ENCODE measurements at places on chromosomes 7 and 10.
A peak's percentile ranks its signal among the peaks of the same experiment; 100 is the strongest.

- no peak for DNase-seq
Observed at GRCh38 chr7:1226186-1226901, 6.3 kb upstream of the UNCX start.

DNA sequence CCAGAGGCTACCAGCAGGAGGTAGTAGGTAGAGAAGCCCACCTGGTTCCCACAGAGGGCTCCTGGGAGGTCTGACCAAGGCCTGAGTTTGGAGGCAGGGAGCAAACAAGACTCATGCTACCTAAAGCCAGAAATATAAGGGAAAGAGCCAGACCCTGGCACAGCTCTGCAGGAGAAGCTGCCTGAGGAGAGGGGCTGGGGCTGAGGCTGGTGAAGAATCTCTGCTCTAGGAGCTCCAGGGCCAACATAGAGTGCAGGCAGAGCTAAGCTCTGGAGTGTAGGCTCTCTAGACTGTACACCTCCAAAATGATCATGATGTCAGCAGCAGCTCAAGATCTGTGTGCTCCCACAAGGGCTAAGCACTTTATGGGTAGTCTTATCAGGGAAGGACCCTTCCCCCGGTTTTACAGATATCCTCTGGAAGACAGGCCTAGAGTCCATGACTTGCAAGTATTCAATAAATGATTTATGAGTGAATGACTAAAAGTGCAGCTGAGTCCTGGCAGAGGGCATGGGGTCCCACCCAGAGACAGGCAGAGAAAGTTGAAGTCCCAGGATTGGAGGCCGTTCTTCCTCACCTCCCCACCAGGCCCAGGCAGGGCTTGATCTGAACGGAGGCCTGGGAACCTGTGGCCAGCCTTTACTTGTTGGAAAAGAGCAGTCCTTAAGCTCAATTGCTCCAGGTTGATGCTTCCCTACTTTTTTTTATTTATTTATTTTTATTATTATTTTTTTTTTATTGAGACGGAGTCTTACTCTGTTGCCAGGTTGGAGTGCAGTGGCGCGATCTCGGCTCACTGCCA lies 71.5 kb upstream of the LRRC4 start:
- no peak for DNase-seq

- peak; percentile 52 for DNase-seq
Observed at GRCh38 chr7:27152816-27153442, 546 bp upstream of the HOXA3 start.

DNA sequence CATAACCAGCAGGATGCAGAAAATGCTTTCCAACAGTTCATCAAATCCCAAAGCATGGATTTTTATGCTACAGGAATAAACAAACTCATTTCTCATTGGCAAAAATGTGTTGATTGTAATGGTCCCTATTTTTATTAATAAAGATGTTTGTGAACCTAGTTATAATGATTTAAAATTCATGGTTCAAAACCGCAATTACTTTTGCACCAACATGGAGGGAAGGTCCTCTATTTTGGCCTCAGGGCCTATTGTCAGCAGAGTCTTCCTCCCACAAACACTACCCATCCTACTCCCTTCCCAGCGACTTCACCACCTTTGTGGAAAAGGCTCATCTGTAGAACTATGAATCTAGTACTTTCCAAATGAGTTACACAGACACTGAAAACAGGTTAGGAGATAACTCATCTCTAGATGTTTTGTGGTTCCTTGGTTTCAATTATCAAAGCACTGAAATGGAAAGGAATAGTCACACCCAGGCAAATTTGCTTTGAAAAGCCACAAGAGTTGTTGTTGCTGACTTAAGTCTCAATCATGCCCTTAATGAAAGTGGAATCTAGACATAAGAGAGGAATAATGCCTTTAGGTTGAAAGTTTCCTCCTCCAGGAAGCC lies 59.4 kb upstream of the FRMD4A start:
- DNase-seq: no peak

- no peak for DNase-seq
Observed at GRCh38 chr7:81869670-81870069, 99.8 kb upstream of the HGF start.

DNA sequence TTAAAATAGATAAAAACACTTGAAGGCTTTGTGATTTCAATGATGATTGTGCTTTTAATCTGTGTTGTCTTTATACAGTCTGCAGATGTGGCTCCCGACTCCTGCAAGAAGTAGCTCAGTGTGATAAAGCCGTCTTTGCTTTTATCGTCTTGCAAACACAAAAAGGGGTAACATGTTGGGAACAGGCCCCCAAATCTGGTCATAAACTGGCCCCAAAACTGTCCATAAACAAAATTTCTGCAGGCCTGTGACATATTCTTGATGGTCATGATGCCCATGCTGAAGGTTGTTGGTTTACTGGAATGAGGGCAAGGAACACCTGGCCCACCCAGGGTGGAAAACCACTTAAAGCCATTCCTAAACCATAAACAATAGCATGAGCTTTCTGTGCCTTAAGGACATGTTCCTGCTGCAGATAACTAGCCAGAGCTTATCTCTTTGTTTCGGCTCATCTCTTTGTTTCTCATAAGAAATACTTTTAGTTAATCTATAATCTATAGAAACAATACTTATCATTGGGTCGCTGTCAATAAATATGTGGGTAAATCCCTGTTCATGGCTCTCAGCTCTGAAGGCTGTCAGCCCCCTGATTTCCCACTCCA lies 14.8 kb upstream of the ZNF485 start:
- no peak for DNase-seq

DNA sequence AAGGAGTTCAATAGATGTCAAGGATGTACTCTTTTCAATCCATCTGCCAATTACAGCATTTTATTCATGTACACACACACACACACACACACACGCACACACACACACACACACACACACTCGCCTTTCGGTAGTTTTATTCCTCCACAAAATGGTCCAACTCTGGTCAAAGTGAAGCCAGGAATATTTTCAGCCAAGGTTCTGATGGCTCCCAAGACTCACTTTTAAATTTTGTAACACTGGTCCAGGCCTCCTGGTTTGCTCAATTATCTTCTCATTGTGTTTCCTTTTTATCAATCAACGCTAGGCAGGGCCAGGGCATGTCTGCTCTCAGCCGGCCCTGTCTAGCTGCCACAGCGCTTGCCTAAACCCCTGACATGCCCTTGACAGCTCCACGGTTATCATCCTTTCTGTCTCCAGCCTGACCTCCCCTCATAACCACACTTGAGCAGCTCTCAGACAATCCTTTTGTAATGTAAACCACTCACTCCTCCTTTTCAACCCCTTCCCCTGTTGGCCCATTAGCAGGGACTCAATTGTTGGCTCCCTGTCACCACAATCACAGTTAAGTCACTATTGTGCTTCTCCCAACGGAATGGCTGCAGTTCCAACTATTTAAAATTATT lies 115.1 kb downstream of the ICA1 start:
- DNase-seq: no peak

DNA sequence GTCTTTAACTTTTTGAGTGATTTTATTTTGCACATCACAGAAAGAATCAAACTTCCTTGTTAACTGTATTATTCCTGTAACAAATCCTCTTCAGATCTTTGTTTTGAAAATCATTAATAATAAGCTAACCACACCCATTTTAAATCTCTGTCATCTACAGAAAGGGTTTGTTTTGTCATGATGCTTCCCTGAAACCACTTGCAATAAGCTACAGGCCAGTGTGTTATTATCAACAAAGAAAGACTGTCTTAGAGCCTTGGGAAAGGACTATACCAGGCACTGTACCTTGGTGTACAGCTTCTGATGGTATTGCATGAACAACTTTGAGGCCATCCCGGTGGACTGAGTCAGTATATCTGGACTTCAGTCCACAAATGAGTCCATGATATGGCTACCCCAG lies 145.3 kb upstream of the FAM3C start:
- DNase-seq: no peak

GRCh38 chr10:133324198-133324792 lies 12.4 kb downstream of the CALY start:
- peak; percentile 77 for DNase-seq

DNA sequence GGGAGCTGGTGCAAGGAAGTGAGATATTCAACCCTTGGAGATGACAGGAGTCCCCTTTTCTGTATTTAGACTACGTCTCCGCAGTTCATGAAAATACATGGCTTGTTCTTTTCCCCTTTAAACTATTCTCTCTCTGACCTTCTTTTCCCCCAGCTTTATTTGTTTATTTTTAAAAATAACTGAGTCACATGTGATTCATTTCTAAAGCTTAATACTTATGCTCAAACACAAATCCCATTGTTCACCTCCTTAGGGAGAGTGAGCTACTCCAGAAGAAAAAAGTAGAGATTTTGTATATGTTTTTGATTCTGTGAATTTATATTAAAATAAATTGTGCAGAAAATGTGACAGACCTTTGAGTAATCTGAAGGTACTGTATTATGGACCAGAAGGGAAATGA lies 35.9 kb upstream of the FZD1 start:
- no peak for DNase-seq

DNA sequence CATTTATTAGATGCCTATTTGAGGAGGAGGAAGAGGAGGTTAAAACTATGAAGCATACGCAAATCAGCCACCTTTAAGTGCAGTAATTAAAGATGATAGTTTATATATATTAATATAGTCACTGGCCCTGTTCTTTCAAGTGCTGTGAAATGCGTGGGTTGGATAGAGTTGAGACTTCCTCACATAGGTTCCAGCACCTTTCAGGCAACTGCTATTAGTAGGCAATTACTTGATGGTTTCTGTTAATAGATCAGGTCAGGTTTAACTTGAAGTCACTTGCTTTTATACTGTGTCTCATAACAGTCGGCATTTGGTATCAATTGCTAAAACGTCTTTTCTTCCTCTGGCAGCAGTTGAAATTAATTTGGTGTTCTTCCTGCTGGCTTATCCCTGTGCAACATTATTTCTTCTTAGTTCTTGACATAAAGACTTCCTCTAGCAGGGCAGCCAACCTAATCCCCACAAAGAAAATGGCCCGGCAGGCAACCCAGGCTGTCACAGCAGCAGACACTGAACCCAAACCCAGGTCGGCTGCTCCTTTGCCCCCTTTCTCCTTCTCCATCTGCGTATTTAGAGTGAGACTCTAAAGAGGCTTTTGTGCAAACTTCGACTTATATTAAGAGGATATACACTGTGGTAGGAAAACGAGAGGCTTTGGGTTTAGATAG lies 35.3 kb upstream of the BET1 start:
- DNase-seq: no peak

GRCh38 chr7:114084472-114085312 lies 165.9 kb upstream of the PPP1R3A start:
- DNase-seq: peak; percentile 57

DNA sequence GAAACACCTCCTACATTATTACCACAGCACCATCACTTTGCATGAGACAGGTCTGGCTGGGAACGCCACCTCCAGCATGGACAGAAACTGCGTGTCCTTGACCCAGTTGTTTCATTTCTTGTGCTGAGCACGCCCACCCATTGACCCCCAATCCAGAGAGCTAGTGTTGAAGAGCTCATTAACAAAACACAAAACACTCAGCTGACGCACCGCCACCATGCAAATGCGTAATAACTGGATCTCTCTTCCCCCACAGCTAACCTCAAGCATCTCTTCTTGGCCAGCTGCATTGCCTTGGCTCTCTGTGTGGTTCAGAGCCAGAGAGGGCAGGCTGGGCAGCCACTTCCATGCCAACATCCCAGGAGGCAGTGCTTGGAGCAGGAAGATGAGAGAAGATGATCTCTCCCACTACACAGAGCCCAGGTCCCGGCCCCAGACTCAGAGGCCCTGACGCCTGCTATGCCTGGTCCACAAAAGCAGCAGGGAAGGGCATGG lies 173.5 kb downstream of the PLXNA4 start:
- no peak for DNase-seq

DNA sequence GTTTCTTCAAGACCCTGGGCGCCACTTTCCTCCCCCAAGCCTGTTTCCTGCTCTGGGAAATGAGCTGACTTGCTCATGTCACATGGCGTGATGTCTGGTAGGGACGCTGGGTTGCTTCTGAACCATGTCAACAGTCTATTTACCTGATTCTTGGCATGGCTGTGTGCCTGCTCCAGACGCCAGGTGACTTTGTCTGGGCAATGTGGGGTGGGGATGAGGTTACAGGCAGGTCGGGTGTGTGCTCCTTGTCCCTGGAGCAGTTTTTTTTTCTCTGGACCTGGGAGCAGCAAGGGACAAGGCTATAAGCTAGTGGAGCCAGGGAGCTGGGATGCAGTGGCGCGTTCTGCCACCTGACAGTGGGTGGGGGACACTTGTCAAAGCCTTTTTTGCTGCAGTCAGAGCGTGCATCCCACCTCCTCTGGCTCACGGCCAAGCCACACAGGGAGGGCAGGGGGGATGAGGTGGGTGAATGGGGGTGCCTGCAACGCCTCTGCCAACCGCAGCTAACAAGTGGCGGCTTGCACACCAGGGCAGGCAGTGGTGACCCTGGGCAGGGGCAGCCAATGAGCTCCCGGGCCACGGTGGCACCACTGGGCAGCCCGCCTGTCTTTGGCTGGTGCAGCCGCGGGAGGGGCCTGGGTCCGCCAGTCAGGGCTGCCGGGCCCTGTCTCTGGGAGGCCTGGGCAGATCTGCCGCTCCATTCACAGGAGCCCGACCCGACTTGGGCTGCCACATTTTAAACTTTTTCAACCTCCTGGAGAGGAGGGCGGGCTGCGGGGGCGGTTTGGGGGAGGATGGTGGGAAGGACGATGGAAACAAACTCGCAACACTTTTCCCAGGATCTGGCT lies 22.9 kb downstream of the DNAJB12 start:
- DNase-seq: peak; percentile 96

DNA sequence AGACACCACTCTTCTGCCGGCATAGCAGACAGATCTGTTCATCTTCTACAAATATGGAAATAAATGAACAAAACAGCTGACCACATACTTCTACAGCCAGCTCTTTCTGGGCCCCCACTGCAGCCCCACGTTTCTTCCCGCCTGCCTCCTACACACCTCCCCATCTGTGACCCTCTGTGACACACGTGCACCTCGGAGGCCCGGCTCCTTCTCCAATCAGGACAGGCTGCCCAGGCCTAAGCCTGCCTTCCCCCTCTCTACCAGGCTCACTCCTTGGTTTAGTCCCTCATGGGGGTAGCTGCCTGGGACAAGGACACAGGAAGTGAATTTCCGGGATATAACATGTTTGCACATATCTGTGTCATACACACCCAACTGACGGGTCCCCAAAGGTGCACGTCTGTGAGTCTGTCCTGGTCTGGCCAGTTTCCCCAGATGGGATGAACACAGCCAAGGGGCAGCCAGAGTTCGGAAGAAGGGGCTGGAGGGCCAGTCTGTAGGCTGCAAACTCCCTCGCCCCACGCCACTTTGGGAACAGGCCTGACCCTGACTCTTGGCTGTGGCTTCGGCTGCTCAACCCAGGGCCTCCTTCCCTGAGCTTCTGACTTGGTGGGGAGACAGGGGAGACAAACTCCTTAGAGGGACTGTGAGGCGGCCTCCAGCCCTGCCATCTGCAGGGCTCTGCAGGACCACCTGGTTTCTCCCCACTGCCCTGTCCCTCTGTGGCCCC lies 30.3 kb downstream of the PITRM1 start:
- no peak for DNase-seq
